Liver (tissue), 10 donors: ENCODE measurements at places on chromosomes 2 and 18. TPM values are rescaled to one million over a fixed set of nuclear protein-coding genes. Genes with fewer than 3 reads are reported as not detected.

GRCh38 chr2:226794196-226794661 lies 5.4 kb downstream of the IRS1 start:
- no peak for DNase-seq

GRCh38 chr2:211408483-211408891 lies 852.1 kb downstream of the CPS1 start:
- no peak for DNase-seq

- no peak for DNase-seq
Measured at GRCh38 chr2:151776367-151776766, 42.1 kb upstream of the NEB start.

GRCh38 chr2:37614061-37614738 lies 57.2 kb downstream of the CDC42EP3 start:
- no peak for DNase-seq

- DNase-seq, result peak; percentile 81
Measured at GRCh38 chr2:43073401-43073825, 153.0 kb downstream of the ZFP36L2 start.

SPAST gene
- 4.3 TPM for polyA plus RNA-seq

GAL3ST2 gene
- 0.03 TPM for polyA plus RNA-seq
